ENCODE measurements at places on chromosomes 3 and 15.

- DNase-seq: no peak
These were observed 742 bp downstream of the TNK2 start for GRCh38 chr3:195907684-195907933.

DNA sequence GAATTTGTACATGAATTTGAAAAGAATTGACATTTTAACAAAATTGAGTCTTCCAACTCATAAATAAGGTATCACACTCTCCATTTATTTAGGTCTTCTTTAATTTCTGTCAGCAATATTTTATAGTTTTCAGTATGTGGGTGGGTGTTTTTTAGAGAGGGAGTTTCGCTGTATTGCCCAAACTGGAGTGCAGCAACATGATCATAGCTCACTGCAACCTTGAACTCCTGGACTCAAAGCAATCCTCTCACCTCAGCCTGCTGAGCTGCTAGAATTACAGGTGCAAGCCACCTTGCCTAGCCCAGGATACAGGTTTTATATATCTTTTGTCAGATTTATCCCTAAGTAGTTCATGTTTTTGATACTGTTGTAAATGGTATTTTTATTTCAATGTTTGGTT, 4.6 kb downstream of the WDR93 start:
- no peak for DNase-seq

- DNase-seq: no peak
These were observed 17.9 kb downstream of the KBTBD13 start for GRCh38 chr15:65094294-65094995.

GRCh38 chr15:68304589-68305337, 27.2 kb downstream of the FEM1B start:
- no peak for DNase-seq

DNA sequence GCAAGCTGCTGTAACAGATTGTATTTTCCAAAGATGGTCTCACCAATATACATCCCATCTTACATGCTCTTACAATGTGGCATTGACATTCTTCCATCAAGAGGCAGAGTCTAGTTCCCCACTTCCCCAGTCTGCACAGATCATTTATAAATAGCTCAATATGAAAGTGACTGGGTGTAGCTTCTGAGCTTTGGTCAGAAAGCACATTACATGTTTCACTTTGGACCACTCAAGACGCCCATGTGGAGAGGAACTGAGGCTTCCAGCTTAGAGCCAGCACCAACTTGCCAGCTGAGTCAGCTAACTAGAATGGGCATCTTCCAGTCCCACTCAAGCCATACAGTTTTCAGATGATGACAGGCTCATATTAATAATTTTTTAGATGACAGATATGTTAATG, 45.5 kb downstream of the GREM1 start:
- no peak for DNase-seq

- no peak for DNase-seq
These were observed 9.7 kb upstream of the LARP6 start for GRCh38 chr15:70863450-70864218.
